ENCODE measurements at places on chromosomes 12 and 14. TPM values are rescaled to one million over a fixed set of nuclear protein-coding genes. Genes with fewer than 3 reads are reported as not detected.

The NR2C1 gene
- total RNA-seq = 32.3 TPM

The CAPZA3 gene
- not detected for total RNA-seq

The LAG3 gene
- 0.79 TPM for total RNA-seq

The ENTPD5 gene
- 18.7 TPM for total RNA-seq

The KRT4 gene
- total RNA-seq = 9.4 TPM

The MYH6 gene
- total RNA-seq = 1.5 TPM

The NXPH4 gene
- total RNA-seq = 1.0 TPM

The GUCY2C gene
- not detected for total RNA-seq

- DNase-seq = no peak
- H3K4me1 ChIP-seq = no peaks in the 10 kb centered on the region
- H3K4me3 ChIP-seq = no peak overlapping the region
- H3K27me3 ChIP-seq = peaks cover 9% of the 10 kb centered on the region
Observed at GRCh38 chr12:93587611-93588010, 15.1 kb downstream of the SOCS2 start.

GRCh38 chr12:108457734-108458361 is 57.2 kb upstream of the FICD start:
- no peak overlapping the region for H3K4me3 ChIP-seq
- H3K36me3 ChIP-seq = no peaks in the 10 kb centered on the region
- no peaks in the 10 kb centered on the region for H3K4me1 ChIP-seq
- no peak for DNase-seq
- no peak overlapping the region for H3K27ac ChIP-seq
- H3K27me3 ChIP-seq = no peaks in the 10 kb centered on the region

- no peak overlapping the region for H3K4me3 ChIP-seq
- peak overlapping the region; percentile 28 for H3K27ac ChIP-seq
- no peak for DNase-seq
- H3K4me1 ChIP-seq = peaks cover 25% of the 10 kb centered on the region
Observed at GRCh38 chr12:75953312-75953906, 78.2 kb downstream of the PHLDA1 start.

- H3K27ac ChIP-seq = no peak overlapping the region
- H3K27me3 ChIP-seq = no peaks in the 10 kb centered on the region
- no peak for DNase-seq
- no peaks in the 10 kb centered on the region for H3K4me1 ChIP-seq
Observed at GRCh38 chr12:5612556-5613410, 180.9 kb downstream of the NTF3 start.

- no peak overlapping the region for H3K4me3 ChIP-seq
- no peak for DNase-seq
- H3K27me3 ChIP-seq = no peaks in the 10 kb centered on the region
- peaks cover 53% of the 10 kb centered on the region for H3K4me1 ChIP-seq
- H3K27ac ChIP-seq = peak overlapping the region; percentile 45
Observed at GRCh38 chr12:54352891-54353874, 11.1 kb downstream of the GPR84 start.

DNA sequence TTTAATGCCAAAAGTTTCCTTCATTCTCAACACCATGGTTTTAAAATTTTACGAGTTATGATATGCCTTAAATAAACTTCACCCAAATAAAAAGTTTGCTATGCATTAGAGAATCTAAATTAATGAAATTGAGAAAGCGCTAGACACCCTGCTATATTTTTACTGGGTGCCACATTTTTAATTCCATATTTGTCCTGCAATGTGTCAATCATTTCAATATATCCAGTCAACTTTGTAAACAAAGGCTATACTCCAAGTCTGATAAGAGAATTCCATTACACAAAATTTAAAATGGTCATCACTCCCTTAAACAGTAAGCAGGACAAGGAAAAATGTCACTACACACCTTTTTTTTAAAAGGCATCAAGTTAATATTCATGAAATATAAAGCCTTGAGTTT is 1.9 kb downstream of the PPP1R12A start:
- H3K4me3 ChIP-seq = peak overlapping the region; percentile 93
- H3K4me1 ChIP-seq = peaks cover 70% of the 10 kb centered on the region
- DNase-seq = no peak
- no peaks in the 10 kb centered on the region for H3K36me3 ChIP-seq
- H3K27me3 ChIP-seq = no peaks in the 10 kb centered on the region

- H3K36me3 ChIP-seq = no peaks in the 10 kb centered on the region
- H3K4me3 ChIP-seq = no peak overlapping the region
- no peak overlapping the region for H3K27ac ChIP-seq
- H3K27me3 ChIP-seq = no peaks in the 10 kb centered on the region
- no peak for DNase-seq
- no peaks in the 10 kb centered on the region for H3K4me1 ChIP-seq
Observed at GRCh38 chr14:101922866-101923265, 41.5 kb upstream of the DYNC1H1 start.

- H3K4me1 ChIP-seq = peaks cover 21% of the 10 kb centered on the region
- no peak for DNase-seq
- H3K27me3 ChIP-seq = no peaks in the 10 kb centered on the region
Observed at GRCh38 chr14:24875991-24876878, 173.7 kb downstream of the STXBP6 start.

DNA sequence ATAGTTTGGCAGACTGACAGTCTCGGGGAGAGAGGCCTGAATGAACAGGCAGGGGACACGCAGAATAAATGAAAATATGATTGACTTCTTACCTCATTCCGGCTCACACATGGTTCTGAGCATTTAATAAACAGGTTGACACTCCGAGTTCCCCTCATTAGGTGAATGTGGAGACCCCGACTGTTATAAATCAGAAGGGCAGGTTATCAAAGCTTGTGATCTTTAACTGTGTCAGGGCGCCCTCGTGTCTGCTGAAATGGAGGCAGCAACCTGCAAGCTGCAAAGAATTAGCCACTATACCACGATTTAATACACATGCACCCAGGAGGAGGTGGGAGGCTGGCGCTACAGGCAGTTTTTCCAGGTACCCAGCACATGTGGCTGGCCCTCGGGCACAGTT is 627.5 kb downstream of the MED13L start:
- no peak overlapping the region for H3K4me3 ChIP-seq
- no peak overlapping the region for H3K27ac ChIP-seq
- no peaks in the 10 kb centered on the region for H3K4me1 ChIP-seq
- no peak for DNase-seq
- H3K27me3 ChIP-seq = no peaks in the 10 kb centered on the region

DNA sequence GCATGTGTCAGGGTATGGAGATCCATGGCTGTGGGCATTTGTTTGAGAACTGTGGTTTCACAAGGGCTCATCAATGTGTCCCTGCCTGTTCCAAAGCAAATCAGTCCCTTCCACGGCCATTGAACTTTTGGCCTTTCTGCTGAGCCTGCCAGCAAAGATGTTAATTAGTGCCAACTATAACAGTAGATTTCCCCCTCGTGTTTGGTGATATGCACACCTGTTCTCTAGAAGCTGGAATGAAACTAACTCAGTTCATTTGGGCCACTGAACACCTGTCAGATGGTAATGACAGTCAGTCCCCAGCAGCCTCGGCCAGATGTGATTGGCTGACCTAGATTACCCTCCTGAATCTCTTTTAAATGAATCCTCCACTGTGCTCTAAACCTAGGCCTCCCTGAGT is 43.2 kb downstream of the IRAK3 start:
- no peak overlapping the region for H3K4me3 ChIP-seq
- H3K27ac ChIP-seq = no peak overlapping the region
- no peak for DNase-seq
- peaks cover 35% of the 10 kb centered on the region for H3K4me1 ChIP-seq

DNA sequence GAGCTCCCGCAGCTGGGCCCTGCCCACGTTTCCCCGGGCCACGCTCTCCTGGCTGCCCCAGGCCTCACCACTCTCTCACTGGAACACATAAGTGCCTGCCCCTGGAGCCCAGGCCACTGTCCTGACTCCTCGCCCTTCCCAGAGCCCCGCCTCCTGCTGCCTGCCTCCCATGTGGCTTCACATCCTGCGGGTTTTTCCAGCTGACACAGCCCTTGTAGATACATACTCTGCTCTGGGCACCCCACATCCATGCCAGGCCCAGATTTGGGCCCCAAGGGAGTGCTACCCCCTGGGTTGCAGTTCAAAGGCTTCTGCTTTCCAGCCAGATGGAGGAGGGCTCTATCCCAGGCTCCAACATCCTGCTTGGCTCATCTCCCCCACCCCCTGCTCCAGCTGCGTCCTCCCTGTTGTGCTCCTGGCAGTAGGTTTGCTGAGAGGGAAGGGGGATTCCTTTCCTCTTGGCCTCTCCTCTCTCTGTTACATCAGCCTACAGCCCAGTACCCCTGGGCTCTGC is 60.1 kb downstream of the TSPAN9 start:
- no peaks in the 10 kb centered on the region for H3K36me3 ChIP-seq
- peak; percentile 91 for DNase-seq
- peaks cover 16% of the 10 kb centered on the region for H3K27me3 ChIP-seq
- H3K4me3 ChIP-seq = no peak overlapping the region
- peak overlapping the region; percentile 28 for H3K27ac ChIP-seq
- peaks cover 35% of the 10 kb centered on the region for H3K4me1 ChIP-seq

DNA sequence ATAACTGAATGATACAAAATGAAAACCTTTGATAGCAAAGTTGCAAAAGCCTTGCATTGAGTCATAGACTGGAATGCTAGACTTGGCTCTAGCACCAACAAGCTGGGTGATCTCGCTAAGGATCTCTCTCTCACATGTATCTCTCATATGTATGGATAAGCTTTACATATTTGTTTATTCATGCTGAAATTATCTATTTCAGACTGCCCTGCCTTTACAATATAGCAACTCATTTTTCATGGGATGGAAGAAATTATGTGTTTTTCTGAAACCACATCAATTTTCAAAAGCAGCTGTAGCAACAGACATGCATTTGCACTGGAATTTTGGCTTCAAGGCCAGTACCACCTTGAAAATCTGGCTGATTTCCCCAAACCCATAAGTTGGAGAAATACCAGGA is 11.4 kb downstream of the RERG start:
- H3K4me3 ChIP-seq = no peak overlapping the region
- peak; percentile 68 for DNase-seq
- no peaks in the 10 kb centered on the region for H3K27me3 ChIP-seq
- H3K36me3 ChIP-seq = no peaks in the 10 kb centered on the region

DNA sequence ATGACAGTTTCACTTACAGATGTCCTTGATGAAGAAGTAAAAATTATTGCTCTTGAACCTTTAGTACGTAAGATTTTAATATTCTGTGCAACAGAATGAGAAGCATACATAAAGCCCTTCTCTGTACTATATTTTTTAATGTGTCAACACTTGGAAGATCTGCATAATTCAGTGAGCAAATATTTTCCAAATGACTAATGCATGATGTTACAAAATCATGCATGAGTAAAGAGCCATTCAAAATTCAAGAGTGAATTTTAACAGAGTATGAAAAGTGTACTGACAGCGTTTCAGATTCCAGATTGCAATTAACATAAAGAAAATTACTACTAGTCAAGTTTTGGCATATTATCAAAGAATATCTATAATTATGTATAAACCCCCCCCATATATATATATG is 101.4 kb upstream of the BBS10 start:
- H3K36me3 ChIP-seq = no peaks in the 10 kb centered on the region
- no peaks in the 10 kb centered on the region for H3K27me3 ChIP-seq
- peaks cover 9% of the 10 kb centered on the region for H3K4me1 ChIP-seq
- H3K27ac ChIP-seq = peak overlapping the region; percentile 50
